ENCODE measurements at places on chromosomes 6 and 20.
A peak's percentile ranks its signal among the peaks of the same experiment; 100 is the strongest.

DNA sequence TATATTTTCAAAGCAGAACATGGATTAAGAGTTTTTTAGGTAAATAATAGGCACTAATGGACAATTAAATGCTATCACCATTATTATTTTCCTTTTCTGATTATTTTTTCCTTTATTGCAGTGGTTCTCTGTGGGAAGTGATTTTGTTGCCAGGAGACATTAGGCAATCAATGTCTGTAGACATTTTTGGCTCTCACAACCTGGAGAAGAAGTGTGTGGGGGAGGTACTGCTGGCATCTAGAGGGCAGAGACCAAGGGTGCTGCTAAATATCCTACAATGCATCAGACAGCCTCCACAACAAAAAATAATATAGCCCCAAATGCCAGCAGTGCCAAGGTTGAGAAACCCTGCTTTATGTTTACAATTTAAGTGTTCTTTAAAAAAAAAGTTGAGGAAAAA is 8.3 kb downstream of the IFNGR1 start:
- DNase-seq: no peak

- no peak for DNase-seq
These were observed 278.6 kb upstream of the FLRT3 start for GRCh38 chr20:14616003-14616402.

- DNase-seq: no peak
These were observed 8.2 kb upstream of the CDKN1A start for GRCh38 chr6:36670271-36670670.

- DNase-seq: no peak
These were observed 245.0 kb downstream of the GMPR start for GRCh38 chr6:16483315-16483875.

DNA sequence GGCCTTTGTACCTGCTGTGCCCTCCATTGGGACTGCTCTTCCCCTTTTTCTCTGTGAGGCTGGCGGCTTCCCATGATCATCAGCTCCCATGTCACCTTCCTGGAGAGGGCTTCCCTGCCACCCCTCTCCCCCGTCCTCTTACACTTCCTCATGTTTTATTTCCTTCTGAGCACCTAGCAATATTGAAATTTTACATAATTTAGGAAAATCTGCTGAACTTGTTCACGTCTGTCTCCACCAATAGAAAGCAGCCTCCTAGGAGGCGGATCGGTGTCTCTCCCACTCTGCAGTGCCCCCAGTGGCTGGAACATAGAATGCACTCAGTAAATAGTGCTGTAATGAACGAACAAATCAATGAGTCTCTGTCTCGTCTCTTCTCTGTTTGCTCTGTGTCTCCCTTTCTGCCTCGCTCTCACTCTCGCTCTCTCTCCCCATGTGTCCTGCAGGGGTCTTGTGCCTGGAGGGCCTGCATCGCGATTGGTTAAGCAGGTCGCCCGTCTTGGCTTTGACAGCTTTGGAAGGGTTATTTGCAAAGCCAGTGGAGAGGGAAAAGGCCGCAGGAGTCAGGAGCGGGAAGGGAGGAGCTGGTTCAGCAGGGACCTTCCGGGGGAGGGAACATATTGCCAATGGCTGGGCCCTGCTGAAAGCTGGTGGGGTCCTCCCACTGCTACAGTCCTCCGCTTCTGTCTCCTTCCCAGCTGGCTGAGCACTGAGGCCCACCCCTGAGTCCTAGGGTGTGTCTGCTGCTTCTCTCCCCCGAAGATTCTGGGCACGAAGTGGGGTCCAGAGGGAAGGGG is 12.1 kb upstream of the OCSTAMP start:
- DNase-seq: peak; percentile 78

DNA sequence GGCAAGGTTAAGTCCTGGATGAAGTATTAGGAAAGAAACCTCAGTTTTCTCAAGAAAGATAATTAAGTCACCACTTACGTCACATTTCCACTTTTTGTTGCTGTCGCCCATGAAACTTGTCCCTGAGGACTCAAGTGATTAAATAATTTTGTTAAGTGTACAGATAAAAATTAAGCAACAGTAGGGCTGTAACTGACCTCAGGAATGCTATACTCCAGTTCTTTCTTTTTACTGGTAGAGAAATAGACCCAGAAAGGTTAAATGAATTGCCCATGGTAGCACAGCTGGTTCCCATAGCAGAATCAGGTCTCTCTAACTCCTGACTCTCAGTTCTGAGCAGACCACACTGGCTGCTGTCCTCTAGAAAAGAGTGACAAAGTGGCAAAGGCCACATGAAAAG is 54.5 kb downstream of the CLIC5 start:
- DNase-seq: no peak

- DNase-seq: no peak
These were observed 20.2 kb upstream of the MDGA1 start for GRCh38 chr6:37717836-37718251.

GRCh38 chr6:14058735-14059134 is 58.8 kb upstream of the CD83 start:
- DNase-seq: no peak

- DNase-seq: peak; percentile 36
These were observed 28.7 kb downstream of the FRMD1 start for GRCh38 chr6:168050225-168050880.

- DNase-seq: no peak
These were observed 209.9 kb downstream of the LRFN2 start for GRCh38 chr6:40377173-40377806.

- DNase-seq: no peak
These were observed 24.9 kb downstream of the DSE start for GRCh38 chr6:116395647-116396046.

DNA sequence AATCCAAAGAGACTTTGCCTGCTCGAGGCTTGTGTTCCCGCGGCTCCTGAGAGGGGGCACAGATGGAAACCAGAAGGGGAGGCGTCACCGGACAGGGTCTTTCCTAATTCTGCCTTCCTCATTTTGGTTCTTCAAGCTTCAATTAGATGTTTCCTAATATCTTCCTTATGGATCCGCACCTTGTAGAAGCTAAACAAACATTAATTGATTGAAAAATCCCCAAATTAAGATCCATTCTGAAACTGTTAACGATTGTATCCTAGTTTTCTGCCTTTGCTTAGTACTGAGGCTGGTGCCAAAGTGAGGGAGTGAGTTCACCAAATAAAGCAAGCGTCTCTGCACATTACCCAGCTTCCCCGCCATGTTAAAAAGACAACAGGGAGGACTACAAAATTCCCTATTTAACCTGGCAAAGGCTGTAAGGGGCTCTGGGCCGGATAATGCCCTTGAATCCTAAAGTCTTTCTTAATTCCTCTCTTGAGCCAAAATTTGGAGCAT is 123.2 kb downstream of the GPX5 start:
- no peak for DNase-seq

DNA sequence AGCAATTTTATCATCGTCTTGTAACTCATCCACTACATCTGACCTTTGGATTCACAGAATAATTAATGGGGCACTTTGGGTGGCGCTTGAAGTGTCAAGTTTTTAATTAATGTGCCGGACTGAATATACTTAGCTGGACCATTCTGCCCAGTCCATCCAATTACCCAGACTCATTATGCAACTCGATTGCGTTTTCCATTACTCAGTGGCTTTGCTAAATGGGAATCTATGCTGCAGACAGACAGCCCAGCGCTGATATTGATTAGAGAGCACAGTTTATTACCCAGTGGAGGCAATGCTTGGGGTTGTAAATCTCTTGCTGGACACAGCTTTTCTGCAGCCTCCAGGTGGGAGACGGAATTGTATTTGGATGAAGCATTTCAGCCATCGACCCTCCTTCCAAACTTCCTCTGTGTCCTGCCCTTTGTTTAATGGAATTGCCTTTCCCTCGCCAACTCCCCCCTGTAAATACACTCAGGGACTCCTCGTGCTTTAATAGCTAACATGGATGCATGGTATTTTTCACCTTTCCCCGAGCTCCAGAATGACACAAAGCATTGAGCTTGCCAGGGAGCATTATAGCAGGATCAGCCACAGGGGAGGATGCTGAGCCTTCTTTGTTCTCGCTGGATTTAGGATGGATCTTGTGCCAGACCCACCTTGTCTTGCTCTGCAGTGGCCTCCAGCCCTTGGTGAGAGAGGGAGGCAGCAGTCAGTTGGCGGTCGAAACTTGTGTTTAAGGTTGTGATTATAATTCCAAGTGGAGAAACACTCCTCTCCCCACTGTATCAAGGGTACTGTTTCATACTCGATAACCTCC is 59.7 kb downstream of the EDN3 start:
- DNase-seq: no peak

- no peak for DNase-seq
These were observed 89.6 kb upstream of the HMGCLL1 start for GRCh38 chr6:55668591-55668990.

DNA sequence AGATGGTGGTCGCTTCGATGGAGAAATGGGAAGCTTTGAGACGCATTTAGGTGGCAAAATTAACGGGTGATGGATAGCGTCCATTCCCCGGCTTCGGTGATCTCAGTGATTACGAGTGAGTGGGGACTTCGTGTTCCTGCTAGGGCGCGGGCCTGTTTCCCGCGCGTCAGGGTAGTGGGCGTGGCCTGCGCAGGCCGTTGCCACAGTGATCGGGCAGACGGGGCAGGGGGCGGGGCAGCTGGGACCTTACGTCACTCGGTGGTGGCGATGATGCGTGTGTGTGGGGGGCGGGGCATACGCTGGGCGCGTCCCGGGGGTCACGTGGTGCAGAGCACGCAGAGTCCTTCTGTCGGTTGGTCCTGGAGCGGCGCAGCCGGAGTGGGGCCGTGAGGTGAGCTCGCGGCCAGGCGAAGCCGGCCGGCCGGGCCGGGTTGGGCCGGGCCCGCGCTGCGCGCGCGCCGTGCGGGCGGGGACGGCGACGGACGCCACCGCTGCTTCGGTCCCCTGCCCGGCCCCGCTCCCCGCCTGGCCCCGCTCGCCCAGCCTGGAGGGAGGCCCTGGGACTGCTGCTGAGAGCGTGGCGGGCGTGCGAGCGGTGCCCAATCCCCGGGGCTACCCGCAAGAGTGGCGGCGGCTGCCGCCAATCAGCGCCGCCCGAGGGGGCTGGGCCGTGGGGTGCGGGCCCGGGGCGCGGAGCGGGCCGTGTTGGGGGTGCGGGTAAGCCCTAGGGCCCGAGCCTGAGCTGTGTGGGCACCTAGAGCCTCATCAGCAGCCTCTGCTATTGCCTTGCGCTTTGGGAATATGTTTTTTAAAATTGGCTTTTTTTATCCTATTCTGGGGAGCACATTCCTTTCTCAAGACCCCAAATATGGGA is at the start of gene PHF20:
TSS of gene PHF20 (plus strand) at position 327 of the 874 bp plus-strand sequence. CDS start 29,508 bp downstream, outside the sequence.
- DNase-seq: peak; percentile 99

- no peak for DNase-seq
These were observed 94.1 kb upstream of the KCNG1 start for GRCh38 chr20:51116765-51117686.

DNA sequence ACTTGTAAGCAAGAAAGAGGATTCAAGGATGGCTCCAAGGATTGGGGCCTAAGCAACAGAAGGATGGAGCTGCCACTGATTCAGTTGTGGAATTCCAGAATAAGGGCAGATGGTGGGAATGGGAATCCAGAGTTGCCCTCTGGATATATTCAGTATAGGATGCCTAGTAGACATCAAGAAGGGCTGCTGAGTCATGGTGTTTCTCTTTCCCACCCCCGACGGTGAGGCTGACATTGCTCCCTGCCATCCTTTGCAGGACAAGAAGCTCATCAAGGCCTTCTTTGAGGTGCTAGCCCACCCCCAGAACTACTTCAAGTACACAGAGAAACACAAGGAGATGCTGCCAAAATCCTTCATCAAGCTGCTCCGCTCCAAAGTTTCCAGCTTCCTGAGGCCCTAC is 11.2 kb upstream of the ZNF76 start:
- no peak for DNase-seq

- no peak for DNase-seq
These were observed 8.0 kb downstream of the DNPH1 start for GRCh38 chr6:43221046-43221972.

DNA sequence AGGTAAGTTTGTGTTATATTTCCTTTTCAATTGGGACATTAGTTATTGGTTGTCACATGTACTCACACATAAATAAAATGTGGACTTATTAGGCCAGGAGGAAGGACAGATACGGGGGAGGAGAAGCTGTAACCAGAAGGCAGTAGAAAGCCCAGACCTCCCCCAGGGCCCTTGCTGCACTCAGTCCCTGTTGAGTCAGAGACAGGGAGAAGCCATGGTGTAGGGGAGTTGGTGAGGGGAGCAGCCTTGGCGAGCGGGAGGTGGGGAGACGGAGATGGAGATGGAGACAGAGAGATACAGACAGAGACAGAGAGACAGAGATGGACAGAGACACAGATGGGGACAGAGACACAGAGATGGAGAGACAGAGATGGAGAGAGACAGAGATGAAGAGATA is 263.2 kb downstream of the DLL1 start:
- DNase-seq: no peak

DNA sequence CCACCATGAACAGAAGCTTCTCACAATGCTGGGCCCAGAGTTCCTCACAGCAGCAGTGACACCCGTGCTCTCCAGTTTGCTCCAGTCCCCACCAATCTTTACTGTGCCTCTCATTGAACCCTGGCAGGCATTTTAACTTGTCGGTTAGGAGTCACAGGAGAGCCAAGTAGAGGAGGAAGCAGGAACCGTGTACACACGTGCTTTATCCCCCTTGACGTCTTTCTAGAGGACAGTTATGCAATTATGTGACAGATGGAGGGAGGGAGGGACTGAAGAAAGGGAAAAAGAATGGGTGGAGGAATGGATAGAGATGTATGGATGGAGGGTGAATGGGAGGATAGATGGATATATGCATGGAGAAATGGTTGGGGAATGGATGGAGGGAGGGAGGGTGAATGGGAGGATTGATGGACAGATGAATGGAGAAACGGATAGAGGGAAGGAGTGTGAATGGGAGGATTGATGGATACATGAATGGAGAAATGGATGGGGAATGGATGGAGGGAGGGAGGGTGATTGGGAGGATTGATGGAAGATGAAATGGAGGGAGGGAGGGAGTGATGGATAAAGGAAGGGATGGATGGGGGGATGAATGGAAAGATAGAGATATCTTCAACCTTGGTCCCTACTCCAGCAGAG is 26.0 kb downstream of the RBM38 start:
- no peak for DNase-seq

DNA sequence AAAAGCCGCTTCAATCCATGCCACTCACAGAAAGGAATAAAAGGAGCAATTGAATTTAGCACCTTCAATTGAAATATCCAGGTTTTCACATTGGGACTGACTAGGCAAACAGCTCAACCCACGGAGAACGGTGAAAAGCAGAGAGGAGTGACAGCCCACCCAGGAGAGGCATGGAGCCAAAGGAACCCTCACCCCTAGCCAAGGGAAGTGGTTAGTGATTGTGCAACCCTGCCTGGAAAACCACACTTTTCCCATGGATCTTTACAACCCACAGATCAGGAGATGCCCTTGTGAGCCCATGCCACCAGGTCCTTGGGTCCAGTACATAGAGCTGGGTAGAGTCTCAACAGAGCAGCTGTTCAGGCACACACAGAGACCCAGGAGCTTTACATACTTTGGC is 911.8 kb downstream of the EPHA7 start:
- DNase-seq: no peak

DNA sequence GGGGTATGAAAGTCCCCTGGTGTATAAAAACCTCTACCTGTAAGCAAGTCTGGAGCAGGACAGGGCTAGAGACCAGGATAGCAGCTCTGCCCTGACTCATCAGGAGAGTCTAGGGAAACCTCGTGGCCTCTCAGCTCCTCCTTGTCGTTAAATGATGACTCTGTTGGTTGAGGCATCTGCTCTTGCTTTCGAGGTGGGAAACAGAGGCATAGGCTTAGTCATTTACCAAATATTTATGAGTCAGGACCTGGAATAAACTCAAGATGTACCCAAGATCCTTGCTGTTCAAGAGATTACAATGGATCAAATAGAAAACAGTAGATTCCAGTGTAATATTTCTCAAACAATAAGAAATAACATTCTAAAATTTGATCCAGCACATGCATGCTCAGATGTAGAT is 5.5 kb downstream of the MANBAL start:
- DNase-seq: no peak

GRCh38 chr6:30965140-30965601 is 18.3 kb upstream of the MUC21 start:
- DNase-seq: no peak

Data from nephron progenitor cell (in vitro differentiated cells).